ENCODE measurements at places on chromosomes 2 and 18.

DNA sequence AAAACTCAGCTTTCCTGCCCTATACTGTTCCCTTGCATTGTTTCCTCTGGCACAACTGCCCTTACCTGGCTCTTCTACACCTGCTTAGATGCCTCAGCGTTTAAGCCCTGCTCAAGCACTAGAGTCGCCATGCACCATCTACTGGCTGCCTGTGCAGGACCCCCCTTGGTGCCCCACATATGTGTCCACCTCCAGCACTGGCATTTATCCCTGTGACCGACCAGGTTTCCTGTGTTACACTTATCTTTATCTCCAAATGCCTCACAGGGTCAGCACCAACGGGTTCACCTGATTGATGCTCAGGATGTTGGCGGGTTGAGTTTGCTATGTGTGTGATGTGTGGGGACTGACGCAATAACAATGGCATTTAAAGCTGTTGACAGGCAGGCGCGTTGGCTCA, 177.5 kb downstream of the TMEM18 start:
- DNase-seq, result no peak

- no peak for DNase-seq
Measured at GRCh38 chr2:134581877-134582546, 136.8 kb downstream of the TMEM163 start.

GRCh38 chr2:29606104-29607037, 315.0 kb downstream of the ALK start:
- peak; percentile 75 for DNase-seq

DNA sequence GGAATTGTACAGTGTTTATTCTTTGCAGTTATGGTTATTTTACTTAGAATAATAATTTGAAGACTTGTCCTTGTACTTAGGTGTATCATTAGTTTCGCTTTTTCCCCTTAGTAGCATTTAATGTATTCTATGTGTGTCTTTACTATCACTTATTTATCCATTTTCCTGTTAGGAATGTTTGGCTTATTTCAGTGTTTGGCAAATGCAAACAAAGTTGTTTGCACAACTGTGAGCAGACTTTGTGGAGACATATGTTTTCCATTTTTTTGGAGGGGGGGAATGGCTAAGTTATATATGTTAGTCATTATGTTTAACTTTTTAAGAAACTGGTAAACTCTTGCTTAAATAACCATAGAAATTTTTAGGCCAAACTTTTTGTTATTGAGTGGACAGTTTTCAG, 447.7 kb downstream of the SOX11 start:
- DNase-seq, result no peak

- DNase-seq, result no peak
Measured at GRCh38 chr2:17101091-17101490, 417.1 kb downstream of the RAD51AP2 start.

DNA sequence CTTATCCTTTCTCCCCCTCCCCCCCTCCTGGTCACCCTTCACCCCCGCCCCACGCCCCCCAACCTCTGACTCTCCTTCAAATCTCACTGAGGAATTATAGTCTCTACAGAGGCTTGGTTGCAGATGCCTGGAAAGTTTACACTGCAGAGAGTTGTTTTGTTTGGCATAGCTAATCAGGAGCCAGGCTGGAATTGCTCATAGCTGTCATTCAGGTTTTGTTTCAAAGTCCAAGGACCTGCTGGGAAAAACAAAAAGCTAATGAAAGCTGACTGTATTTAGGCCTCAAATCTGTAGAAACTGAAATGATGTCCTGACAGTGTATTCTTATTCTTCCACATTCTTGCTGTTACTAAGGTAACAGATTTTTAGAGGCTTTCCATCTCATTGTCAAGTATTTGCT, 22.6 kb downstream of the GREB1L start:
- no peak for DNase-seq

- no peak for DNase-seq
Measured at GRCh38 chr18:54020156-54020745, 204.2 kb downstream of the MBD2 start.

- DNase-seq, result no peak
Measured at GRCh38 chr2:131014141-131014540, 79.1 kb downstream of the FAM168B start.

GRCh38 chr2:188522517-188522916, 230.8 kb downstream of the GULP1 start:
- DNase-seq, result no peak

DNA sequence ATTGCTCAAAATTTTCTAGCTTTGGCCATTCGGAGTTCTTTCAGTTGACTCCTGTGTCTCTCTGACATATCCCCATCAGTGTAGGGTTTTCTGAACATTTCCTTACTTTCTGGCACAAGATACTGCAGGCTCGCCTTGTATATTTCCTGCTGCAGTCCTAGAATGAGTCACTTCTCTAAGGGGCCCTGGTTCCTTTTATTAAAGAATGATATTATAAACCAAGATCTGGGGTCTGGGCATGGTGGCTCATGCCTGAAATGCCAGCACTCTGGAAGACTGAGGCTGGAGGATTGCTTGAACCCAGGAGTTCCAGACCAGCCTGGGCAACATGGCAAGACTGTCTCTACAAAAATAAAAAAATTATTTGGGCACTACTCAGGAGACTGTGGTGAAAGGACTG, 3.0 kb upstream of the RPL37A start:
- peak; percentile 28 for DNase-seq

- DNase-seq, result no peak
Measured at GRCh38 chr18:48727681-48728080, 188.8 kb downstream of the CTIF start.

GRCh38 chr2:113278073-113278741, 514 bp downstream of the PAX8 start:
- DNase-seq, result no peak

DNA sequence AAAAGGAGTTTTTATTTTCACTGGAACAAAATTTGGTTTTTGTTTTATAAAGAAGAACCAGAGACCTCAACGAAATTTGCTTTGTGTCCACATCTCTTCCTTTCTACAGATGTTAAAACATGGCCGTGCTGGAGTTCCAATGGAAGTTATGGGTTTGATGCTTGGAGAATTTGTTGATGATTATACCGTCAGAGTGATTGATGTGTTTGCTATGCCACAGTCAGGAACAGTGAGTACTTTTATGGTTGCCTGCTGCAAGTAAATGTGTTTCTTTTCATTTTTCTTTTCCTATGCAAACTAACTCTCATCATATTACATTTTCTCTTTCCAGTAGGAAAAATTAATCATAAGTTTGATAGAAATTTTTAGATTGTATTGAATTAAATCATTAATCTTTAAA, 48.4 kb upstream of the TBR1 start:
- no peak for DNase-seq

- DNase-seq, result no peak
Measured at GRCh38 chr18:23512641-23513040, 9.3 kb downstream of the RMC1 start.

GRCh38 chr2:55112229-55113031, 62.2 kb upstream of the RTN4 start:
- peak; percentile 46 for DNase-seq

GRCh38 chr2:240921311-240921994, 15.3 kb downstream of the CROCC2 start:
- peak; percentile 96 for DNase-seq

DNA sequence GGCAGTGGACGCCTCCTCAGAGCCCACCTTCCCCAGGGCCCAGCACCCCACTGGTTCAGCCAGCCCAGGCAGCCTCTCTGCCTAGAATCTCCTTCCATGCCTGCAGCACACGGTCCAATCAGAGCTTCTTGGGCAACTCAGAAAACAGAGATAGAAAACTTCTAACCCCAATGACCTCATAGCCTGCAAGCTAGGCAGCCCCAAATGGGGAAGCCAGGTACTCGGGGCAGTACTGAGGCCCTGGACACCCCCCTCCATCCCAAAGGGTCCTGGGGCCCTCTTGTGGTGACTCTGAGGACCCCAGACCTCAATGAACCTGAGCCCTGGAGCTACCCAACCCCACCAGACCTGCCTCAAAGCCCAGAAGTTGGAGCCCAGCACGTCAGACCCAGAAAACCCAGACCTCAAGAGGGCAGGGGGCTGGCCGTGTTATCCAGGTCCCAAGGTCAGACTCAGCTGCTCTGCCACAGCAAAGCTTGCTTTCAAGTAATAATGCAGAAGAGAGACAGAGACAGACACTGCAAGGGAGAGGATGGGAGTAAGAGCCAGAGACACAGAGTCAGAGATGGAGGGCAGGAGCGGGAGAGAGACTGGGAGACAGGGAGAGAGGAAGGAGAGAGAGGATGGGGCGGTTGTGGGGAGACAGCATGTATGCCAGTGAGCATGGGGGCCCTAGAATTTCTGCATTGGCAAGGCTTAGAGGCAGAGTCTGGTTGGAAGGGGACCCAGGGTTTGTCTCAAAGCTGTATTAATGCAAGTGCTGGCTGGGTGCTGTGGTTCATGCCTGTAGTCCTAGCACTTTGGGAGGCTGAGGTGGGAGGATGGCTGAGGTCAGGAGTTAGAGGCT, 28.2 kb downstream of the SERTAD2 start:
- no peak for DNase-seq

DNA sequence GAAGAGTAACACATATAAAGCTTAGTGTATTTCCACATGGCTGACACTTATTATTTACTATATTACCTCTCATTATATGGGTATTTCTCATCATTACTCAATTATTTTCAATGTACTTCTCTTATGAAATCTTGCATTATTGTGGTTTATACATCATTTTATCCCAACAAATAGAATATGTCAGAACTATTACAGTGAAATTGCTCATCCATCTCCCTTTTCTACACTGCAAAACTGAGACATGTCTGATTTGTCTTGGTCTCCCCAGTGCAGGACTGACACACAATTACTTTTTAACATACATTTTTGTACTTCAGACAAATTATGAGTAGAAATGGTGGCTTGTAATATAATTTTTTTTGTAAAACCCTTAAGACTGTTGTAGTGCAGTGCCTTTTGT, 600.9 kb downstream of the PLCL1 start:
- DNase-seq, result no peak

GRCh38 chr2:113010088-113010487, 4.8 kb downstream of the IL36A start:
- peak; percentile 8 for DNase-seq

- DNase-seq, result no peak
Measured at GRCh38 chr2:76391678-76392077, 681.0 kb upstream of the GCFC2 start.

GRCh38 chr2:240565333-240566202, 2.7 kb upstream of the RNPEPL1 start:
- peak; percentile 92 for DNase-seq

DNA sequence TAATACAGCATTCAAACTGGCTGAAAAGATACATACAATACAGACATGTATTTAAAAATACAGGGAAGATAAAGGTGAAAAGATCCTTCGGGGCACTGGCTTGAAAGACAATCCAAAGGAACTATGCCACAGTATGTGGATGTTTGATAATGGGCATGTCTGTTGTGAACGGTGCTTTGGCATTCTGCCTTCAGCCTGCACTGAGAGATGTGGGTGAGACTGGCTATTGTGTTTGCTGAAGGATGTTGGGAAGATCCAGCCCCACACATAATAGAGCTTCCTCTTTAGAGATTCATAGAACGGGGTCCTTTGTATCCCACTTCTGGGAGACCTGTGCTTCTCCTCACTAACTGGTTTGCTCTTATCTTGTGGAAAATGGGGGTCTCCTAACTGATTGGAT, 65.1 kb upstream of the CXCR4 start:
- DNase-seq, result no peak

DNA sequence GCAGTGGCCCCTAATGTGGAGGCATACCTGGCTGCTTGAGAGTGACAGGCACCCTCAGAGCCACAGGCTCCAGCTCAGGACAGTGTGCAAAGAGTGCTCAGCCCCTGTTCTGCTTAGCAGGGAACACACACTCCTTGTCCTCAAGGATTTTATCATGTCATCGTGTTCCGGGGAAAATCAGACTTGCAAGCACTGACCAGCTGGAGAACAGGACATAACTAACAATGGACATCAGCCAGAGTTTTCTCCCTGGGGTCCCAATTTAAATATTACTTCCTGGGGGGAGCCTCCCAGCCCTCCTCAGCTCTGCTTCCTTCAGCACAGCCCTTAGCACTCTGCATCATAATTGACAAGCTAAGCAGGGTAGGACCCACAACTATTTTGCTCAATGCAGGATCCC, 175.4 kb upstream of the ACAA2 start:
- DNase-seq, result no peak

DNA sequence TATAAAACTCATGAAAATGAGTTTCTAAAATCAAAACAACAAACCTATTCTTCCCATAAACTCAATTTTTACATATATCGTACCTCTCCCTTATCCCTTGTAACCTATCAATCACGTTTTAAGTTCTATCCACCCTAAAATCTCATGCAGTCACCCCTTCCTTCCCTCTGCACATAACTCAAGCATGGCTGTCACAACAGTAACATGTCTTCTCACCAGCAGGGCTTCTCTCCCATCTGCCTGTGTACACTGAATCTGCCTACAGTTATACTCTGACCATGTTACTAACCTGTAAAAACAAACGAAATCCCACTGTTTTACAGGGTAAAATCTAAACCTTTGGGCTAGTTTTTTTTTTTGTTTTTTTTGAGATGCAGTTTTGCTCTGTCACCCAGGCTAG, 68.2 kb downstream of the MAP4K3 start:
- no peak for DNase-seq

GRCh38 chr18:79964330-79965118, at the start of gene HSBP1L1:
TSS of gene HSBP1L1 (plus strand) at chr18:79964643. CDS start at chr18:79964736, 93 bp downstream.
- peak; percentile 31 for DNase-seq

DNA sequence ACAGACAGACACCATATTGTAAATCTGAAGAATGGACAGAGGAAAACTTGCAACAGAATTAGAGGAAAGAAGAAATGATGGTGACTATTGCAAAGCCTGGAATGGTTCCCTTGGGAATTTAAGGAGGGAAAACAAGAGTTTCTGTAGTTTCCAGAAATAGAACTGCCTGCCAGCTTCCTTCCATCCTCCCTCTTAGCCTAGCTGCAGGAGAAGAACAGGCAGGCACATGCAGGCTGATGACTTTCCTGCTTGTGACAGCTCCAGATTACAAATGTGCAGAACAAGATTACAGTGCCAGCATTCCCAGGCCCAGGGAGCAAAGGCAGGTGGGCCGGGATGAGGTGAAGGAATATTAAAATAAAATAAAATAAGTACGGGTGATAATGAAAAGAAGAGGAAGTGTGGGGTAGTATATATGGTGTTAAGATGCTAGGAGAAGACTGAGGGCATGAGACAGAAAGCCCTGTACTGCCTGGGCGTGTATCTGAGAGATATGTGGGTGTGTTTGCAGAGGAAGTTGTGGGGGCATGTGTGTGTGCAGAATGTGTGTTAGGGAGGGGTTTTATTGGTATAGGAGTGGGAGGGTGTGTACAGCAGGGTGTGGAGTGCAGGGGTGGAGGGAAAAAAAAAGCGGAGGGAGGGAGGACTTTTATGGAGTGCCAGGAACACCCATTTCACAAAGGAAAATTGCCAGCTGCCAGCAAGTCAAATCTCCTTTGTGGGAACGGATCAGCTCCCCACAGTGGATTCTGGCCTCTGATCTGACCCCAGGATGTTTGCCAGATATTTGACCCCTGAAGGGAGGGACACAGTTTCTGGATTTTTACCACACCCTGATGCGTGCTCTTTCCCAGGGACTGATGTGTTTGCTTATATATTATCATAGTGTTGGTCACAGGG, 43.9 kb upstream of the NEMP2 start:
- peak; percentile 25 for DNase-seq
